CD4-positive, alpha-beta memory T cell (primary cell): ENCODE measurements at places on chromosomes 6 and 20.

DNA sequence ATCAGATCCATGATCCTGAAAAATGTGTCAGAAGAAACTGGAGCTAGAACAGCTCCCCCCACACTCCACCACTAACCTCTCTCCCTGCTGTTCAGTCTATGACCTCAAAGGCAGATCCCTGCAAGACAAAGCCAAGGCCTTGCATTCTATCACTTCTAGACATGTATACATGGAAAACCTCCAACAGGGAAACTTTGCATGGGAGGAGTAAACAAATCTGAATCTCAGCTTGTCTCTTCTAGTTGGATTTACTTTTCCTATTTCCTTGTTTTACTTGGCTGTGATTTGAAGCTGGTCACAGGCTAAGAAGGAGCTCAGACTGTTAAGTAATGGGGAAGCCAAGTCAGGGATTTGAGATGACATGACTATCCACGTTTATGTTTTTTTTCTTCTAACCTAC is 456.8 kb upstream of the CHD6 start:
- DNase-seq = no peak

GRCh38 chr6:324729-325125 is 32.4 kb downstream of the DUSP22 start:
- no peak for DNase-seq

- DNase-seq = no peak
Measured at GRCh38 chr6:110629153-110629552, 152.7 kb upstream of the SLC22A16 start.

- DNase-seq = peak; percentile 53
Measured at GRCh38 chr6:169589293-169589692, 112.5 kb downstream of the WDR27 start.

- no peak for DNase-seq
Measured at GRCh38 chr6:87667032-87667431, 35.0 kb downstream of the AKIRIN2 start.

DNA sequence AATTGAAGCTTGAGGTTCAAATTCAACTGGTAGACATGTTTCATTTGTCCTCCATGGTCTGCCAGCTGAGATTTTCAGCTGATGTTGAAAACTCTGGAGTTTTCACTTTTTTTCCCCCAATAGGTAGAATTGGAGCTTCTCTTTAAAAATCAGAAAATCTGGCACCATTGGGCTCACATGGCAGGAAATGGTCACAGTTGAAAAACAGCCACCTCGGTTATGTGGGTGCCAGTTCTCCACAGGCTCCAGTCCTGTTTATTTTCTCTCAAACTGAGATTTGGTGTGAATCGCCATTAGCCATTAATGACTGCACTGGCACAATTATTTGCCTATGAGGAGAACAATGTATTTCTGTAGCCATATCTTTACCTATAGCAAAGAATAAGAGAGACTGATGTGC is 171.4 kb upstream of the TFAP2D start:
- no peak for DNase-seq

GRCh38 chr6:142900227-142900971 is 44.6 kb downstream of the HIVEP2 start:
- DNase-seq = peak; percentile 55

GRCh38 chr6:28081486-28081751 is 1.1 kb downstream of the ZNF165 start:
- DNase-seq = no peak

GRCh38 chr6:138161338-138162110 is at the start of gene ARFGEF3:
Gene ARFGEF3, plus strand, starts transcription at chr6:138161939. Its CDS starts 148 bp downstream, at chr6:138162087.
- DNase-seq = peak; percentile 18

- DNase-seq = no peak
Measured at GRCh38 chr20:53202777-53203176, 230.6 kb downstream of the TSHZ2 start.

GRCh38 chr6:131724114-131724513 is 13.3 kb upstream of the CTAGE9 start:
- DNase-seq = no peak

DNA sequence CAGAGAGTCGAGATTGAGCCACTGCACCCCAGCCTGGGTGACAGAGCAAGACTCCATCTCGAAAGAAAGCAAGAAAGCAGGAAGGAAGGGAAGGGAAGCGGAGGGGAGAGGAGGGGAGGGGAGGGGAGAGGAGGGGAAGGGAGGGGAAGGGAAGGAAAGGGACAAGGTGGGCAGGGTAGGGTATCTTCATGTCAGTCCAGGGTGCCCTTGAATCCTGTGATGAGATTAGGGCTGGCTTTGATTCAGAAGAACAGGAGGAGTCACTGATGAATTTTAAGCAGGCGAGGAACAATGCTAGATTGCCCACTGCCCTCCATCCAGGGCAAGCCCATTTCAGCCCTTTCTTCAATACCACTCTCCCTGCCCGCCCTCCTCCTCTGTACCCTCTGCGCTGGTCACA is 35.0 kb upstream of the EPB41L1 start:
- no peak for DNase-seq

DNA sequence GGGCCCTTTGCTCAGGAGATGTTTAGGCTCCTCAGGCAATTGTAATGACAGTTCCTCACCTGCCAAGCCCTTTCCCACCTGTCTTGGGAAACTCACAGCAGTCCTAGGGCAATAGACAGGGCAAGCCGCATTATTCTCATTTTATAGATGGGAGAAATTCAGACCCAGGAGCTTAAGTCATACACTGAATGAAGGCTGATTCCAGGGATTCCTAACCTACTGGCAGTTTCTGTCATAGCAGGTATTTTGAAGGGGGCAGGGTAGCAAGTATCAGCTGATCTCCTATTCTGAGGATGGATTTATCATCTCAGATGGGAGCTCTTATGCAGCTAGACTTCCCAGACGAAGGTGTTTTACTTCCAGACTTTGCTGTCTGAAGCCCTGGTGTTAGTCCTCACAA is 61.4 kb upstream of the MYL9 start:
- DNase-seq = no peak

- DNase-seq = no peak
Measured at GRCh38 chr20:4509825-4510522, 211.7 kb upstream of the PRND start.

DNA sequence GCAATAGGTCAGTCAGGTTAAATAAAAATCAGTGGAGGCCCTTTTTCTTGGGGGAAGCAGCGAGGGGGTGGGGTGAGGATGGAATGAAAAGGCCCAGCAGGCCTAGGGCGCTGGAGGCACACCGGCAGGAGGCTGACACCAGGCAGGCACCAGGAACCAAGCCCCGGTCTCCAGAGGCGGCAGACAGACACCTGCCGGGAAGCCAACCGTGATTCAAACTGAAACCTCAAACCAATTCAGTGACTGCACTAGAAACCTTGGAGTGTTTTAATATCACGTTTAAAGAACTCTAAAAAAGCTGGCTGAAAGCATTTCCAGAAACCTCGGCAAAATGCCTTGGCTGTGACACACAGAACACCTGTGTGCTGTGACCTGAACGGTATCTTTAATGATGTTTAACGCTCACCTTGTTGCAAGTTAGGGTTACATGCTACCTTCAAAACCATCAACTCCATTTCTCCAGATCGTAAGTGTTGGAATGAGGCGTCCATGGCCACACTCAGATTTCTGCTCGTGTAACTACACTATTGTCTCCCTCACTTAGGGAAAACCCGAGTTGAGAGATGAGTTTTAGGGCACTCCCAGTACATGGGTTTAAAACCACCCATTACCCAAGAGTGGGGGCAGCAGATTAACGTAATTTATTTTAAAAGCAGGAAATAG is 27.2 kb downstream of the DIDO1 start:
- DNase-seq = no peak
